ENCODE measurements at places on chromosomes 5 and 9.

DNA sequence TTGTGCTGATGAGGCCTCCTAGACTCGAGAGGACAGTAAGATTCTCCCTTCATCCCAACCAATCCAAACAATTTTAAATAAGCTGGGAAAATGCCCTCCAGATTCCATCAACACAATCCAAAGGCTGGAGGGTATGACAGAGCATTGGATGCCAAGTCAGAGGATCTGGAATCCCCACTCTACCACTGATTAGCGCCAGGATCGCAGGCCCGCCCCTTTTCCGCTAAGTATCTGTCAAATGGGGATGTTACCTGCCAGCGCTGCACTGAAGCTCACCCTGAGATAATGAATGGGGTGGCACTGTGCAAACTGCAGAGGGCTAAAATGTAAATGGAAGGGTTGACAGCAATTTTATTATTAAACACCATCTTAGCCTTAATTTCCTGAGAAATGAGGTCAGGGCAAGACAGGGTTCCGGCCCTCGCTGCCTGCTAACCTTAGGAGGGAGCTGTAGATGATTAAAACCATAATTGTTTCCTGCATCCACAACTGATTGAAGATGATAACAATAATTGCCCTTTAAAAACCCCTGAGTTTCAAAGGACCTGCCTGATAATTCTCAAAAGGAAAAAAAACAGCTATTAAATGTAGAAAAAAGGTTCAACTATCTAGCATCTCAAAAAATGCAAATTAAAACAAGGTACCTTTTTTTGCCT is 31.6 kb upstream of the GABBR2 start:
- DNase-seq: no peak

GRCh38 chr5:179234563-179235135 is 110.6 kb downstream of the ADAMTS2 start:
- DNase-seq: no peak

DNA sequence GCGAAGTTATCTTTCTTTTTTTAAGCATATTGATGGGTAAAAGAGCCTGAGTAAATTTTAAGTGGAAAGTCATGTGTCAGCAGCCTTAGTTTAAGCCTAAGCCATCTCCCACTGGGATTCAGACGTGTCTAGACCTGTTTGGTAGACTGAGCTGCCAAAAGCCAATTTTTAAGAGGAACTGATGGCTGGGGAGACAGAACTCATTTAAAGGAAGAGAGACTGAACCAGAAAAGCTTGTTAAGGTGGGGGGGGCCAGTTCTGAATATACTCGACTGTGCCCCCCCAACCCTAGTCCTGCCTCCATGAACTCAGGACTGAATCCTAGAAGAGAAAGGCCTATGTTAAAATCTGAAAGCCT is 58.3 kb upstream of the PLPP1 start:
- DNase-seq: no peak

GRCh38 chr5:1080432-1080831 is 31.4 kb downstream of the SLC12A7 start:
- no peak for DNase-seq

- no peak for DNase-seq
Observed at GRCh38 chr5:82097-82496, 9.9 kb upstream of the PLEKHG4B start.

- DNase-seq: no peak
Observed at GRCh38 chr5:175547842-175548241, 69.5 kb downstream of the SFXN1 start.

DNA sequence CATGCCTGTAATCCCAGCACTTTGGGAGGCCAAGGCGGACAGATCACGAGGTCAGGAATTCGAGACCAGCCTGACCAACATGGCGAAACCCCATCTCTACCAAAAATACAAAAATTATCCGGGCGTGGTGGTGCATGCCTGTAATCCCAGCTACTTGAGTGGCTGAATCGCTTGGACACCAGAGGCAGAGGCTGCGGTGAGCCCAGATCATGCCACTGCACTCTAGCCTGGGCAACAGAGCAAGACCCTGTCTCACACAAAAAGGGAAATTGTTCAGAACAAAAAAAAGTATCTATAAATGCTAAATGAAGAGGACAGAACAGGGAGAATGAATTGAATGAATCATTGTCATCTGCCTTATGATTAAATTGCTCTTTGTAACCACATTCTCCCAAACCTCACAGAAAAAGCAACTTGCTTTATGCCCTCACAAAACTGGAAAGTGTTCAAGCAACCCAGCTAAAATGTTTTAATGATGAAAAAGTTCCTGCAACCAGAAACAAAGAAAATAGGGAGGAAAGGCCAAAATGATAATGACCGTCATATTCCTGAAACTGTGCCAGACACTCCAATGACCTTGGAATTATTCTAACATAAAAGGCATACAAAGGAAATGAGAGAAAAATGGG is 83.7 kb downstream of the SERINC5 start:
- no peak for DNase-seq

- no peak for DNase-seq
Observed at GRCh38 chr9:83959061-83959460, 21.0 kb downstream of the HNRNPK start.

- no peak for DNase-seq
Observed at GRCh38 chr5:84383816-84384603, 670 bp downstream of the EDIL3 start.

- no peak for DNase-seq
Observed at GRCh38 chr9:128245421-128246151, 30.2 kb downstream of the GOLGA2 start.

DNA sequence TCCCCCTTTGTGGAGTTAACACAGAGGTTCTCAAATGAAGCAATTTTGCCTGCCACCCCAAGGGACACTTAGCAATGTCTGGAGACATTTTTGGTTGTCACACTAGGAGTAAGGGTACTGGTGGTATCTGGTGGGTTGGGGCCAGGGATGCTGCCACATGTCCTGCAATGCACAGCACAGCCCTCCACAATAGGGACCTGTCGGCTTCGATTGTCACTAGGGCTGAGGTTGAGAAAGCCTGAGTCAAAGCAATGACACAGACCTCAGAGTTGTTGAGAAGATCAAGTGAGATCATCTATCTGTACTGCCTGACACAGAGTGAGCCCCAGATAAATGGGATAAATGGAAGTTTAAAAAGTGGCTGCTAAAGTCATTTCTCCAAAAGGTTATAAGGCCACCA is 249.2 kb upstream of the KLF4 start:
- DNase-seq: no peak

DNA sequence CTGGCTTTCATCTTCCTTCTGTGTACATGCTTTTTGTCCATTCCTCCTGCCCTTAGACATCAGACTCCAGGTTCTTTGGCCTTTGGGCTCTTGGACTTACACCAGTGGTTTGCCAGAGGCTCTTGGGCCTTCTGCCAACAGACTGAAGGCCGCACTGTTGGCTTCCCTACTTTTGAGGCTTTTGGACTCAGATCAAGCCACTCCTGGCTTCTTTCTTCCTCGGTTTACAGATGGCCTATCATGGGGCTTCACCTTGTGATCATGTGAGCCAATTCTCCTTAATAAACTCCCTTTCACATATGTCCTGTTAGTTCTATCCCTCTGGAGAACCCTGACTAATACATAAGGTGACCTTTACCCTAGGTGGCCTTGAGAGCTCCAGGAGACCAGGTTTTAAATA is 189.1 kb upstream of the CCNG1 start:
- no peak for DNase-seq

- DNase-seq: no peak
Observed at GRCh38 chr9:97571664-97572063, 61.5 kb downstream of the TSTD2 start.

GRCh38 chr9:76151267-76151666 is 243.0 kb downstream of the RFK start:
- no peak for DNase-seq

- peak; percentile 89 for DNase-seq
Observed at GRCh38 chr9:76456202-76456926, 2.6 kb upstream of the GCNT1 start.

DNA sequence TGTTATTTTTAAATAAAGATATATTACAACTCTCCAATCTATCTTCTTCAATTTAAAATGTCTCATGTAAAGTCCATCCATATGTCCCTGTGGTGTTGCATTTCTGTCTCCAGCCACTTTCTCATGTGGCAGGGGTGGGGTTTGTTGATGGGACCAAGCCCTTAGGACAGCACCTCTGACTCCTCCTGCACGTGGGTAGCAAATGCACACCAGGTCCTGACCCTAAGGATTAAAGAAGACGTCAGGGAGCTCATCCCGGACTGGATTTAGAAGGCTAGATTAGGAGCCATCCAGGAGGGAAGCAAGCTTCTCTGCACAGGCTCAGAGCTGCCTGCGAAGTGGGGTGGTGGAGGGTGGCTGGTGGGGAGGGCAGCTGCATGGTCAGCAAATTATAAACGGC is 38.9 kb upstream of the FAM120AOS start:
- no peak for DNase-seq

- DNase-seq: no peak
Observed at GRCh38 chr5:89595056-89595455, 712.1 kb upstream of the MEF2C start.

DNA sequence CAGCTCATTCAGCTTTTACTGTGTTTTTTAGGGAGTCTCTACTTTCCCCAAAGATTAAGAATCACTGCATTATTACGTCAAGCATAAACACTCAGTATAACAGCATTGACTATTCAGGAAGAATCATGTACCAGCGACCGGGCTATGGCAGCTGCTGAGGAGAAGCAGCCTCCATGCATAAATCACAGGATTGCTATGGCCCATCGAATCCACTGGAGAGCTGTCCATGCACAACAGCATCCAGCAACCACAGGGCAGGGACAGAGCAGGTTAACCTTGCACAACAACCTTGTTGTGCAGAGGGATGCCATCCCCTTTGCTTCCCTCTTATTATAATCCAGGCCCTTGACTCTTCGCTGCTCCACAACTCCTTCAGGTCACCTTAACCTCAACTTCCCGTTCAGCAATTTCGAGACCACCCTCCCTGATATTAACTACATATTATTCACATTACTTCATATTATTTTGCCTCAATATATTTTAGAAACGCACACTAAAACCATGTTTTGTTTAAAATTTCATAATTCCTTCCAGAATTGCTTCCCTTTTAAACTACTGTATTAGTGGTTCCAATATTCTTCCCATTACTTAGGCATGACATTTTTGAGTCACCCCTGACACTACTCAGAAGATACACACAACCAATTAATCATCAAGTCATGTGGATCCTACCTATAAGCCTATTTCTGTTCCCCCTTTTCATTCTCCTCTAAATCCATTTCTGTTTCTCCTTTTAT is 991 bp downstream of the IARS1 start:
- no peak for DNase-seq

GRCh38 chr9:76369583-76369982 is 24.6 kb downstream of the RFK start:
- DNase-seq: peak; percentile 97

GRCh38 chr5:66808663-66809062 is 212.5 kb downstream of the MAST4 start:
- no peak for DNase-seq

DNA sequence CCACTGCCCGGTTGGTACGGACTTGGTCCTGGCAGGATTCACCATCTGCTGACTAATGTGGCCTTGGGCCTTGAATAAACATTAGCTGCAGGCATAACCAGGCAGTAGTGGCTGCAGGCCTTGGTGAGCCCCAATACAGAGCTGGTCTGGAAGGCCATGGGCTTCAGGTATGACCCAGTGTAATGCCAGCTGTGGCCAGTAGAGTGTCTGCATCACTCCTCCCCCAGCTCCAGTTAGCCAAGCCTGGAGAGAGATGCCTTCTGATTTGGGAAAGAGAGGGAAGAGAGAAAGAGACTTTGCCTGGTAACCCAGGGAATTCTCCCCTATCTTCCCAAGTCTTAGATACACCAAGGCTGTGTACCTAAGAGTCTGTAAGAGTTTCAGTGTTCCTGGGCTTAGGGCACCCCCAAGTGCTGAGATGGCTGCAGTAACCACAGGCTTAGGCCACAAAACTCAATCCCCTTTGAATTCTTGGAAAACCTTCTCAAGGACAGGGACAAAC is 5.6 kb upstream of the C5 start:
- DNase-seq: no peak

GRCh38 chr5:52758014-52758413 is 29.7 kb upstream of the ITGA1 start:
- DNase-seq: no peak

DNA sequence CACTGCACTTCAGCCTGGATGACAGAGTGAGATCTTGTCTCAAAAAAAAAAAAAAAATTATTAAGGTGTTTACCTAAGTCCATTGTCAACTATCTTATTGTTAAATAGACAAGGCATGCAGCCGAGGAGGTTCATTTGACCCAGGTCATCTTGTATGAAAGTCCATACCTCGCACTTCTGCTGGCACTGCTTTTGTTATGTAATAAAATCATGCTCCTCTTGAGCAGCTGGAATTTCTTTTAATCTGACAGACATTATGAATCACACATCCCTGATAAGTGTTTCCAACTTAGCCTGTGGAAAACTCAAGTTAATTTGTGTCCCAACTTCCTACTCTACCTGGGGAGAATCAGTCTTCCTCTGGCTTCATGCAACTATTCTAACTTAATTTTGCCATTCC is 315.6 kb upstream of the KLF4 start:
- no peak for DNase-seq

- DNase-seq: no peak
Observed at GRCh38 chr5:169142264-169142970, 158.5 kb downstream of the SLIT3 start.

- DNase-seq: no peak
Observed at GRCh38 chr9:92709954-92710353, 40.0 kb upstream of the IPPK start.

GRCh38 chr9:124126648-124127646 is 115.4 kb downstream of the LHX2 start:
- DNase-seq: peak; percentile 66

- DNase-seq: no peak
Observed at GRCh38 chr5:65359569-65359968, 122.2 kb downstream of the ADAMTS6 start.

DNA sequence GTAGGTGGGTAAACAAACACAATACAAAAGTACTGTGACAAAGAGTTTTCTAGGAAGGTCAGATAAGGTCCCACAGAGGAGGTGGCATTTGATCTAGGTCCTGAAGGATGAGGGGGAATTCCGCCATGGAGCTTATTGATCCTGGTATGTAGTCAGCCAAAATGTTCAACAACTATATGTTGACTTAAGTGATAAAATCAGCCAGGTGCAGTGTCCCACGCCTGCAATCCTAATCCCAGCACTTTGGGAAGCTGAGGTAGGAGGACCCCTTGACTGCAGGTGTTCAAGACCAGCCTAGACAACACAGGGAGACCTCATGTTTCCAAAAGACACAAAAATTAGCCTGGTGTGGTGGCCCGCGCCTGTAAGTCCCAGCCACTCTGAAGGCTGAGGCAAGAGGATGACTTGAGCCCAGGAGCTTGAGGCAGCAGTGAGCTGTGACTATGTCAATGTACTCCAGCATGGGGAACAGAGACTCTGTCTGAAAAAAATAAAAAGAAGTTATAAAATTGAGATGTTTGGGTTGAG is 46.4 kb upstream of the PLIN2 start:
- no peak for DNase-seq

- no peak for DNase-seq
Observed at GRCh38 chr9:35001285-35001677, 11.7 kb downstream of the DNAJB5 start.

DNA sequence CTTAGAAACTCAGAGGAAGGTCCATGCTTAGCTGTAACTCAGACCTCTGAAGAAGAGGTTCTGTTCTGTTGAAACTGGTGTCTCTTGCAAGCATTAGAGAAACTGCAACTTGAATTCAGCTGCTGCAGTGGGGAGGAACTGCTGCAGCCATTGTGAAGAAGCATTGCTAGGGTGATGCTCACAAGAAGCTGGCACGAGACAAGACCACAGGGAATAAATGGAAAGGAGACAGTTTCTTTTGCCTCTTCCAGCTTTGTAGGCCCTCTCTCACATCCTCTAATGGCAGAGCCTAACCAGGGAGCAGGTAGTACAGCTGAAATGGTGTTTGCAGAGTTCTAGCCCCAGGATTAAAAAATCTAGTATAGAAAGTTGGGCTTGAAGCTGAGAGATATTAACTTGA is 148.0 kb upstream of the DMAC1 start:
- DNase-seq: no peak
